Right lung (tissue), 10 donors: ENCODE measurements at places on chromosomes 4 and X. TPM values are rescaled to one million over a fixed set of nuclear protein-coding genes. Genes with fewer than 3 reads are reported as not detected.

The DNASE1L1 gene
- polyA plus RNA-seq, result 10.1 TPM

The MCUB gene
- polyA plus RNA-seq, result 7.9 TPM

DNA sequence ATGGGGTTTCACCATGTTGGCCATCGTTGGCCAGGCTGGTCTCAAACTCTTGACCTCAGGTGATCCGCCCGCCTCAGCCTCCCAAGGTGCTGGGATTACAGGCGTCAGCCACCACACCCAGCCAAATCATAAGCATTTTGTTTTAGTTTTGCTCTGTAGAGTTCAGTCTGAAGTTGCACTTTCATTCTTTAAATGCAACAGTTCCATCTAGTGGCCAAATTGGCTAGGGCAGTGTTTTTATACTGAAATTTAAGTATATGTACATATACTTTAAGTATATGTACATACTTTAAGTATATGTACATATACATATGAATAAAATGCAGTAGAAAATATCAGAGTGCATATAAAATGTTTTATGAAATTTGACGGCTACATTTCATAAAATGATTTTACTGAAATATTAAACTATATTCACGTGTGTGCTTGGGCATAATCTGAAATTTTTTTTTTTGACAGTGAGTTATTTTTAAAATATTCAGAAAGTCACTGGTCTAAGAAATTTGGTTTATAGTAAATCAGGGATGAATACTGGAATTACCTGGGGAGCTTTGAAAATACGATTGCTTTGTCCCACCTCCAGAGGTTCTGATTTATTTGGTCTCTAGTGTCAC, 145.5 kb downstream of the NWD2 start:
- DNase-seq, result no peak

- DNase-seq, result no peak
Measured at GRCh38 chr4:110184140-110184790, 14.2 kb downstream of the ELOVL6 start.

DNA sequence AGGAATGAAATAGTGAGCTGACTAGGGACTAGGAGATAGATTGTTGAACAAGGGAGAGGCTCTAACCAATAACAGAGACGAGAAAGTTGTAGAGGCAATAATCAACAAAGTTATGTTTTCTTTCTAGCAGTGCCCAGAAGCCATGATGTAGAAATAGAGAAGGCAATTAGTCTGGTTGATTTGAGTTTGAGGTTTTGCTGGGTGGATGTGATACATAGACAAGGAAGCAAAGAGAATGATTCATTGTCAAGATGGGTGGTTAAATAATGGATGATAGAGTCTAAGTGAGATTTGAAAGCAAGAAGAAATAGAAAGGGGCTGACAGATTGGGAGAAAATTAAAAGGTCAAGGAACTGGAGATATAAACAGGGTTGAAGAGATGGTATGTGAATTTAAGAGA, 11.2 kb downstream of the RBM41 start:
- DNase-seq, result no peak
